ENCODE measurements at places on chromosomes 5 and 9.

DNA sequence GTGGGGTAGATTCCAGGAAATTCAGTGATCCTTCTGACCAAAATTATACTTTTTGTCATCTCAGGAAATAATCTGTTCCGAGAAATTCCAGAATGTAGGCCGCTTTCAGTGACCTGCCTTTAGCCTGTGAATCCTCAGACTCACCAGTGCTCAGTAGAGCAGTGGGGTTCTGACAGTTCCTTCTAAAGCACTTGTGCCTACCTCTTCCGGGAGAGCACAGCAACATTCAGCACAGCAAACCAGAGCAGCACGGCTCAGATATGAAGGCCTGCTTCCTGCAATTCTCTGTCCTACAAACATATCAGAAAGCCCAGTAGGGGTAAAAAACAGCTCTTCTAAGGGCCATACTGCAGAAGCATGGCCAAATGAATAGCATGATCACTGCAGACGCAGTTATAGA, 15.0 kb downstream of the FANCC start:
- no peak for DNase-seq

DNA sequence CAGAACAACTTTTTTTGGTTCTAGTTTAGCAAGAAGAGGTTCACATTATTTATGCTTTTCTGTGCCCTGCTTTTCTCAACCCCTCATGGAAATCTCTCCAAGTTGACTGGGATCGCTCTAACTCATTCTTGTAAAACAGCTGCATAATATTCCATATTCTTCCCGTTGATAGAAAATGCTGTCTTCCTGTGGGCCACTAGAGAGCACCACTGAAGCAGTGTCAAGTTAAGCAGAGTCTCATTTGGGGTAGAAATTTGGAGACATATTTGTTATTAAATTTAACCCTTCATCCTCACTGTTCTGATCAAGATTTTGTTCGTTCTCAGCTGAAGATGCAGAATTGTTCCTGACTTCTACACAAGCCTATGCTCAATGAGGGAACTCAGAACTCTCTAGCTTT, 140.1 kb downstream of the CEMIP2 start:
- no peak for DNase-seq

DNA sequence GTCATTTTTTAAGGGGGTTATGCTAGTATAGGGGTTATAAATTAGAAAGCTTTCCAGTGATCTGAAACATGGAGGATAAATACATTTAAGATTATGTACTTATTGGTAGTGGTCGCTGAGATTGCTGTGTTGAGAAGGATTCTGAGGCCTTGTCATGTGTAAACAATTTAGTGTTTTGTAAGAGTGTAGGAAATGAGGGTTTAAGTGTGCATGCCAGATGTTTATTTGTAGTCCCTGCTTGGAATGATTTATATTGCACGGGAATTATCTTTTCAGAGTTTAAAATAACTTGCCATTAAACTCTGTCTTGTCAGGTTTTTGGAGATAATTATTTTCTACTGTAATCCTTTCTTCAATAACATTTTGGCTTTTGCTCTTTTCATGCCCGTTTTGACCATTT, 19.4 kb downstream of the ZNF618 start:
- no peak for DNase-seq

DNA sequence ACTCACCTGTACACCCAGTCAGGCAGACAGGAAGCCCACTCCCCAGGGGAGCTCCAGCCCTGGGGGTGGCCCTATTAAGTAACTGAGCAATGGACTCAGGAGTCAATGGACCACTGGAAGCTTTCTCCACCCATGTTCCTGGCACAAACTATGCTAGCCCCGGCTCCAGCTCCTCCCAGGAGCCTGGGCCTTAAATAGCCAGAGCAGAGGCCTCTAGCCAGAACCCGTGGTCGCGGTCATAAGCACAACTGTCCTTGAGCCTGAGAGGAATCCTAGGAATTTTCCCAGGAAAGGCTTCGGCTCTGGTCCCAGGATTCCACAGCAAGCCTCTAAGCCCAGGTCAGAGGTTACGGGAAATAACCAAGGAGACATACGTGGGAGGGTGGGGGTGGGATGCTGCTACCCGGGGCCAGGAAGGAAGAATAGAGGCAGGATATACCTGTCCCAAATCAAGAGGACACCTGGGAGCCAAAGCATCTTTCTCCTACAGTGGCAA, 5.5 kb downstream of the SEPTIN8 start:
- no peak for DNase-seq

- DNase-seq = no peak
Measured at GRCh38 chr5:28743025-28743715, 1704.8 kb upstream of the CDH9 start.

All from T1000 (cell line).